Activated gamma-delta T cell (primary cell): ENCODE measurements at places on chromosomes 5 and 9.

DNA sequence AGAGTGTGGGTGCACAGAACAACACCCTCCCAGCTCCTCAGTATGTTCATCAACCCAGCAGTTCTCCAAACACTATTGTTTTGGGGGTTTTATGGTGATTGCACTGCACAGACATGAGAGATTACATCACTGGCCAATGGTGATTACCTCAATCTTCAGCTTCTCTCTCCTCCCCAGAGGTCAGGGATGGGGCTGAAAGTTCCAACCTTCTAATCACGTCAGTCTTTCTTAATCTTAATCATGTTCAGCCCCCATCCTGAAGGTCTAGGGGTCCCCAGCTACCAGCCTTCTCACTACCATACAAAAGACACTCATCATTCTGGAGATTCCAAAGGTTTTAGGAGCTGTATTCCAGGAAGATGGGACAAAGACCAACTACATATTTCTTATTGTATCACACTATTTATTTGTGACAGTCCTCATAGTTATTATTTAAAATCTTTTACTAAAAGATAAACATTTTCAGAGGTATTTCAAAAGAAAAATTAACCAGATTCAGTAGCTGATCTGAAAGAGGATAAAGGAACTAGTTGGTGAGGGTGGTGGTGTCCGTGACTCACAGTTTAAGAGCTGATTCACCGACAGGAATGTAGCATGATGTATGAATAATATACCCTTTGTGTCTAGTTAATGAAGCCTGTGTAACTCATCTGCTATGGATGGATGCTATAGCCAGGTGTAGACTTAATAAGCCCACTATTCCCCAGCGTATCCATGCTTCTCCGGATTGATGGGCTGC, 35.6 kb downstream of the RASEF start:
- no peak for DNase-seq

DNA sequence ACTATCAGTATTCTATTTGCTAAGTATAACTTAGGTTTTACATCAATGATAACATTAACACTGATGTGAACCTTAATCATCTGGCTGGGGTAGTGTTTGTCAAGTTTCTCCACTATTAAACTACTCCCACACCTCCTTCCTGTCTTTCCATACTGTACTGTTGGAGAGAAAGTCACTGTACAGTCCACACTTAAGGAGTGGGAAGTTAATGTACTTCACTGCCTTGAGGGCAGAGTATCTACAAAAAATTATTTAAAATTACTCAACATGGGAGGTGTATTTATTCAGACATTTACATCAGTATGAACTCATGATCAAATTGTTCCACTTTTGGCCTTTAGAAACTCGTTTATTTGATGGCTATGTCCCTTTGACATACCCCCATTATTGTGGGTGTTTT, 11.9 kb downstream of the UHRF2 start:
- DNase-seq, result no peak

DNA sequence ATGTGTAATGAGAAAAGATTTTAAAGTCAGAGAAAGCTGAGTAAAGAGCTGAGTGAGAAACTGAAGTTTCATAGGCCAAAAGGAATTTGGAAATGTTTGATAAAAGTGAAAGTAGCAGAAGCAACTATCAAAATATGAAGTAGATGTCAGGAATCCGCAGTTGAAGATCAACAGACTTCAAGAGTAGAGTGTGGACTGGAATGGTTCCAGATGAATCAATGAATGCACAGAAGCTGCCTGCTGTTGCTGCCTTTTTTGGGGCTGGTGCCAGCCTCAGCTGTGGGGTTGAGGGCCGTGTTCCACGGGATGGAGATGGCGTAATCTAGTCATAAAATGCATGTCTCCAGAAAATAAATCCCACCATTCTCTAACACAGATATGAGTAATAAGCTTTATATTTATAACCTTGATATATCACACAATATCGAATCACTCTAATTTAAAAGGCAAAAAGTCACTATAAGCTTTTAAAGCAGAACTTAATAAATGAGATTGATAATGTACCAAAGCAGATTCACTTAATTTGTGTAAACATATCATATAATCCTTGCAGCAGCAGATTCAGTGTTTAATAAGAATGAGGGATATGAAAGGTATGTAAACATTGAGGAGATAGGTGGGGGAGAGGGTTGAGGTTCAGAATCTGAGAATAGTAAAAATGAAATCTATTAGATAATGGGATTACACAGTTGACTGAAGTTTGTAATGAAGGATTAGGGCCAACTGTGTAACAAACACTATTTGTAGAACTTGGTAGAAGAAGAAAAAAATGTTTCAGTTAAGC, 652.3 kb upstream of the FTMT start:
- no peak for DNase-seq

GRCh38 chr5:115543365-115544042, 1.1 kb downstream of the FEM1C start:
- no peak for DNase-seq

DNA sequence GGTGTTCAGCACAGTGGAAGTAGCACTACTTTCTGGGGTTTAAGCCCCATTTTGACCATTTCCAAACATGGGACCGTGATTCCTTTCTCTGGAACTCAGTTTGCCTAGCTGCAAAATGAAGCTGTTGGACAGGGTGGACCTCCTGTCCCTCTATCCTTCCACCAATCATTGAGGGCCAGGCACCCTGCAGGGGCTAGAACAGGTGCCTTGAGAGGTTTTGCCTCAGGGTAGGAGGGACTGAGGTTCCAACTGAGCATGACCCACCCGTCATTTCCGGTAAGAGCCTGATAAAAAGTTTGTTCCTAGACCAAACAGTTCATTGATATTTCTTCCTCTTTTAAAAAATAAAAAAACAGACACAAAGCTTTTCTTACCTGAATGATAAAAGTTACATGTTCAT, 116.5 kb downstream of the MVB12B start:
- no peak for DNase-seq

GRCh38 chr5:51384281-51384840, 1.1 kb downstream of the ISL1 start:
- no peak for DNase-seq

DNA sequence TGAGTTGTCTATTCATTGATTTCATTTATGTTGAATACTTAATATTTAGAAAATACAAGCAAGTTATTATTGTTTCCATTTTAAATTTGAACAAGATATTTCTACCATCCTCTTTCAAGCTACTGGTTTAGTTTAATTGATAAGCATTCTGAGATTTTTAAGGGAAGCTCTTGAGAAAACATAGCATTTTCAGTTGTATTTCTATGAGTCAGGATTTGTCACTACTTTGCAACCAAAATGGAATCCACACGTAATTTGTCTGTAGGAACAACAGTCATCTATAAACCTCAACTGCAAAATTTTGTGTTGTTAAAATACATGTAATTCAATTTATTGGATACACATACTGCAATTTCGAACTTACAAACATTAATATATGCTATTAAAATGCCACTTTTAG, 74.0 kb downstream of the PRR16 start:
- no peak for DNase-seq

DNA sequence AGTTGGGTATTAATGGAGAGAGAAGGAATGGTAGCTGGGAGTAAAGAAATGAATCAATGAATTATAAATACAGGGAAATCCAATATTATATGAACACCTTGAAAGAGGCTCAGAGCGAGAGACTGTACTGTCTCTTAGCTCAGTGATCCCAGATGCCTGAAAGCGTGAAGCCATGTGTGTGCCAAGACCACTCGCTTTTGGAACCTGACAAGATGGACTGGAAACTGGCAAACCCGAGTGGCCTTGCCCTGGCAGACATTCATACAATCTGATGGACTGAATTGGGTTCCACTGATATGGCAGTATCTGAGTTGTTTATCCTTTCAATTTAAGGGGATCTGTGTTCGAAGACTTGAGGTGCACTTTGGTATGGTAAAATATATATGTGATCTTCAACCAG, 170.3 kb downstream of the ERCC6L2 start:
- DNase-seq, result no peak

- DNase-seq, result no peak
These were observed 262.1 kb upstream of the KLF4 start for GRCh38 chr9:107751567-107752210.

DNA sequence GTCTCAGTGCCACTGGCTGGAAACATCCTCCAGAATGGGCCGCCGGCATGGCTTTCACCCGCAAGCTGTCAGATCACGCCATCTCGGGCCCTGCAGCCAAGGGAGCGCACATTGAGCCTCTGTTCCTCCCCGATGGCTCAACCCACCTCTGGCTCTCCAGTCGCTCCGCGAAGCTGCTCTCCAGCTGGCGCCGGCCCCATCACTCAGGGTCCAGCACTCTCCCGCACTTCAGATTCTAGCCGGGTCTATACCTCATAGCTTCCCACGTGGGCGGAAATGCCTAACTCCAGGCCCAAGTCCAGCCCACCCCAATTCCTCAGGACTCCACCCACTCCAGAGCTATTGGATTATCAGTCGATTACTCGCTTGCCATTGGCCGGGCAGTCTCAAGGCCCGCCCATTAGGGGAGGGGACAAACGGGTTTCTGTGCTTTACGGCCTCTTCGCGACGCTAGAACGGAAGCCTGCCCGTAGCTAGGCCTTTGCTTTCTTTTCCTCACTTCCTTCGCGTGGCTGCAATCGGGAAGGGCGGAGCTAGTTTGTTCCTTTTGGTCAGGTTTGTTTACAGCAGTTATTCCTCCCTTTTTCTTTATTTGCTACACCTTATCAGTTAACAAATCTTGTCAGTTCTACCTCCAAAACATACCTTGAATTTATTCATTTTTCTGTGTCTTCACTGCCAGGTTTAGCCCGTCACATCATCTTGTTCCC, at the start of gene NOL6:
TSS of gene NOL6 (minus strand) at position 282 of the 710 bp plus-strand sequence. CDS start at position 200, 82 bp downstream.
- peak; percentile 58 for DNase-seq

DNA sequence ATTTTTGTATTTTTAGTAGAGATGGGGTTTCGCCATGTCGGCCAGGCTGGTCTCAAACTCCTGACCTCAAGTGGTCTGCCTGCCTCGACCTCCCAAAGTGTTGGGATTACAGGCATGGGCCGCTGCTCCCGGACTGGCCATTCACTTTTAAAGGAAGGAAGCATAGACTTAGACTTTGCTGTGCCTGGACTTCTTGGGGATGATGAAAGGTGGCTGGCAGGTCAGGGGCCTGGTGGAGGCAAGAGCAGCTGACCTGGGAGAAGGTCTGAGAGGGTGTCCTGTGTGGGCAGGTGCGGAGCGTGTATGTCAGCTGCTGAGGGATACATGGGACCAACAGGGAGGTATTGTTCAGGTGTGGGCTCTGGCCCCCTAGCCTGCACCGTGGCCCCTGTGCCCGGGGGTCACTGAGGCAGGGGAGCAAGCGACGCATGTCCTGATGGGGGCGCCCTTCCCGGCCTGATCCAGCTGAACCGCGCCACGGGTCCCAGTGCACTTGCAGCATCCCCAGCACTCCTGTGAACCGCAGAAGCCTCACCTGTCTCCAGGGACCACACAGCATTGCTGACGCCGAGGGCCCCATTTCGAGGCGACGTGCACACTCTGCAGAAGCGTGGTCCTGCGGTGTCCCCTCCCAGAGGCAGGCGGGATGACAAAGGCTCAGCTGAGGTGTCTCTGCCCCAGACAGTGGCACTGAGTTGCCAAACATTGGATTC, 23.1 kb downstream of the NDUFS6 start:
- no peak for DNase-seq

- DNase-seq, result no peak
These were observed 301.4 kb downstream of the MLLT3 start for GRCh38 chr9:20320921-20321320.

DNA sequence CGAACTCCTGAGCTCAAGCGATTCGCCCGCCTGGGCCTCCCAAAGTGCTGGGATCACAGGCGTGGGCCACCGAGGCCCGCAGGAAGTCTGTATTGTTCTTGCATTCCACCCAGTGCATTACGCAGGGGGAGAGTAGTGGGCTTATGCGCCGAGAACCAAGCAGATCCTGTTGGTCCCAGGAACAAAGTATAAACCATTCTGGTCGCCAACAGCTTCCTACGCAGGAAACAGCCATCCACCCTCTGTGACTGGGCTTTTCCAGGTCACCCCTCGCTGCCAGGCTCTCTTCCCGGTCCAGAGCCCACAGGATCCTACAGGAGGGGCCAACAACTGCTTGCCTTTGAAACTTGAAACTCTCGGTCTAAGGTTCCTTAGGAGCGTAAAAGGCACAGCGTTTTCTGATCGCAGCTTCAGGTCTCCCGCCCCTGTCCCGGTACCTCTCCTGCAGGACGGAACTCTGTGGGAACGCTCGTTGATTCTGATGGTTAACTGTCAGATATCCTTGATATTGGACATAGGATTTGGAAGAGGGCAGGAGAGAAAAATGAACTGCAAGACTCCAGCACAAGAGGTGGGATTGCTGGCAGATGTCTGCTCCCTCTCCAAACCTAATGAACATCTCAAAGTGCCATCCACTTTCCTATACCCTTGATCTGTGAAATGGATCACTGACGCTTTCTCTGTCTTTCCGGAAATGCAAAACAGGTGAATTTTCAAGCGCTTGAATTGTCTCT, 4.2 kb upstream of the ANXA2R start:
- DNase-seq, result no peak
